ENCODE measurements at places on chromosomes 13 and 19.

- DNase-seq, result no peak
Measured at GRCh38 chr19:17335575-17335974, 920 bp upstream of the ANO8 start.

DNA sequence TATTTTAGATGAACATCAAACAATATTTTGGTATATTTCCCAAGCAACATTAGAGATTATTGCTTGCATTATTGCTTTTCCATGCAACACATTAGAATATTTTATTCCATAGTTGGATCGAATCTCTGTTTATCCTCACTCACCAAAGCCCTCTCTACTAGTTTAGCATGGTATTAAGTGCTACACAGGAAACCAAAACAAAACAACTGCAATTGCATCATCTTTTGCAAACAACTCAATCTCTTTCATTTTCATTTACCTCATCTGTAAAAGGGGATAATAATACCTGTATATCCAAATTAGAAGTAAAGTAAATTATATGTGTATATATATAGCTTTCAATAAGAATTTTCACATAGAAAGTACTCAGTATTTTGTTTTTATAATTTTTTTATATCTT, 147.8 kb upstream of the PCDH9 start:
- DNase-seq, result no peak

GRCh38 chr19:1261538-1261797, 7.7 kb upstream of the CIRBP start:
- no peak for DNase-seq

DNA sequence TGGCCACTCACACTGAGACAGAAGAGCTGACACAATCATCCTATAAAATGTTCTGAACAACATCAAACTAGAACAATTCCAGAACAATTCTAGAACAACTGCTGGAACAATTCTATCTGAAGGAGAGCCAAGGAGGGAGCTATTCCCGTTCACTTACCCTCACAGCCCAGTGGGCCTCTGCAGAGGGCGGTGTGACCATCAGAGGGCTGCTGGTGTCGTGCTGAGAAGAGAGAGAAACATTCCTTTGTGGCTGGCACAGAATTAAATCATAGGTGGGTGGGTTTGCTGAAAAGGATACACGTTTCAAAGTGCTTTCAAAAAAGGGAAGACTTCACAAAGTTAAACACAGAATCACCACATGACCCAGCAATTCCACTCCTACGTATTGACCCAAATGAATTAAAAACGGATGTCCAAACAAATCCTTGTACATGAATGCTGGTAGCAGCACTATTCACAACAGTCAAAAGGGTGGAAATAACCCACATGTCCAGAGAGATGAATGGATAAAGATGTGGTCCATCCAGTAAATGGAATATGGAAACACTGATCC, 34.9 kb downstream of the EPS15L1 start:
- no peak for DNase-seq

DNA sequence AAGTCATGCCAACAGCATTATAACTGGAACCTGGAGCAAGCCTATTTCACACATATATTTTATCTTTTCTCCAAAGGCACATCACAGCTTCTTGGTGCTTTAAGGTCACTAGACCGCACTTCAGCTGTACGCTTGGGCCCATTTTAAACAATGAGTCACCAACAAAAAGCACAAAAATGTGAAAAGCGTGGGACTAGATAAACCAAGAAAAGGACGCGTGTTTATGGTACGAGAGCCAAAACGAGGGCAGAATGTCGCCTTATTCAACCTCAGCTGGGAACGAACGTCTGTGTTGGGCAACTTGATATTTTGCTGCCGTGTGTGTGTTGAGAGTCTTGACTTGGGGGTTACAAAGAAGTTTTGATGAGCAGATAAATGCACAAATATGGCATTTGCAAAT, 9.2 kb upstream of the EHD2 start:
- DNase-seq, result no peak

- no peak for DNase-seq
Measured at GRCh38 chr13:36875431-36875830, 44.6 kb downstream of the SMAD9 start.
